ENCODE measurements at places on chromosomes 6 and 20. TPM values are rescaled to one million over a fixed set of nuclear protein-coding genes. Genes with fewer than 3 reads are reported as not detected.

Gene TREM1
- 1.4 TPM for total RNA-seq

Gene DDR1
- total RNA-seq, result 362 TPM

DNA sequence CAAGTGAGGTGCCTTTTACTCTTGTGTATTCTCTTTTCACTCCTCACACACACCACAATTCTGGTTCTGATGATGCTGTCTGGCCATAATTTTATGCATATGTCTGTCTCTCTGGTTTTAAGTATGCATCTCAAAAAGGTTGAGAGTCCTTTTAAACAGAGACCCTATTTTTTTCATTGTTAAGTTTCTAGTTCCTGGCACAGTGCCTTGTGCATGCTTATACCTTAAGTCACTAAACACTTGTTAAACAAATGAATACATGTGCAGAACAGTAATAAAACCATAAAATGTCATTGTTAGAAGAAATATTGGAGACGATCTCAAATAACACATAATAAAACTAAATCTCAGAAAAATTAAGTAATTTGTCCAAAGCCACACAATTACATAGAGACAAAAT, 7.9 kb downstream of the ROS1 start:
- H3K4me3 ChIP-seq, result no peak overlapping the region
- no peaks in the 10 kb centered on the region for H3K36me3 ChIP-seq
- no peaks in the 10 kb centered on the region for H3K27me3 ChIP-seq
- DNase-seq, result no peak
- no peaks in the 10 kb centered on the region for H3K4me1 ChIP-seq

DNA sequence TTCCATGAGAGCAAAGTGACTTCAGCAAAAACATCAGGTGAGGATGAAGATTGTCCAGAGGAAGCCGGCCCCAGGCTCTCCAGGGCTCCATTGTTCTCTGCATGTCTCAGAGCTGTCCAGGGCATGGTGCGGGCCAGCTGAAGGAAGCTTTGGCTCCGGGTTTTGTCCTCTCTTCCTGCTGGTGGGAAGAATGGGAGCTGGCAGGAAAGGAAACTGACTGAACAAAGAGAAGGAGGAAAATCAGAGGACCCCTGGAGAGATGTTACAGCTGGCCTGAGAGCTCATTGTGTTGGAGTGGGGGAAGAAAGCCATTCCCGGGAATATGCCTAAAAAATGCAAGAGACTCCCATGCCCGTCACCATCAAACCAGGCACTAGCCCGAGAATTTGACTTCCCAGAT, 27.1 kb downstream of the PRND start:
- no peaks in the 10 kb centered on the region for H3K4me1 ChIP-seq
- no peaks in the 10 kb centered on the region for H3K36me3 ChIP-seq
- H3K4me3 ChIP-seq, result no peak overlapping the region
- no peak for DNase-seq
- H3K27ac ChIP-seq, result no peak overlapping the region

DNA sequence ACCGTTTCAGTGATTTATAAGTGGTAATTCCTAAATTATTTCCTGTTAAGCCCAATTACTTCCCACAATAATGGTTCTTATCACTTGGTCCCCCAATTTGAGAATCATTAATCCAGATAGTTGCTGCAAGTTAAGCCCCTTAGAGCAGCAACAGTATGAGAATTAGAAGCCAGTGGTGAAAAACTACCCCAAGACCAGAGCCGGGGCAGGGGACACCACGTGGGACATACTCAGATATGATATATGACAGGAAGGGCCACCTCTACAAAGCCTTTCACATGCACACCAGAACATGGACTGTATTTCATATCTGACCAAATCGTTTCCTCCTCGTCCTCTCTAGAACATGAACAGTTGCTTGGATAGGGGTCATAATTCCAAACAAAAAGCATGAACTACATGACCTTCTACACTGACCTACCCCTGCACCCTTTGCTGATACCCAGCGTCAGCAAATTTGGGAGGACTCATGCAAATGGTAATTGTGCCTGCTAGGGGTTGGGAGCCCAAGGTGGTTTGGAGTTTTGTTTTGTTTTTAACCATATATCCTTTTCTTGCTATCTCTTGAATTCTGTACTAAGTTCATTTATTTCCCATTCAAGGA, 3.9 kb downstream of the JAG1 start:
- peaks cover 2% of the 10 kb centered on the region for H3K4me1 ChIP-seq
- peak overlapping the region; percentile 97 for H3K27ac ChIP-seq

DNA sequence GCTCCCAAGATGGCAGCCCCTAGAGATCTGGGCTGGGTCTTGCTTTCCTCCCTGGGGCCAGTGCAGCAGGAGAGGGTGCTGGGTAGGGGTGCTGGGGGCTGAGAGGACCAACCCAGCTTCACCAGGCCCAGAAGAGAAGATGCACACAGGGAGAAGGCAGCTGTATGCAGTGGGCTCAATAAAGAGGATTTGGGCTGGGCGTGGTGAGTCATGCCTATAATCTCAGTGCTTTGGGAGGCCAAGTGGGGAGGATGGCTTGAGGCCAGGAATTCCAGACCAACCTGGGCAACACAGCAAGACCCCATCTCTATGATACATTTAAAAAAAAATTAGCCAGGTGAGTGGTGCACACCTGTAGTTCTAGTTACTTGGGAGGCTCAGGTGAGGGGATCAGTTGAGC, 25.7 kb upstream of the EMILIN3 start:
- no peak overlapping the region for H3K4me3 ChIP-seq
- H3K27ac ChIP-seq, result no peak overlapping the region
- H3K27me3 ChIP-seq, result no peaks in the 10 kb centered on the region
- H3K36me3 ChIP-seq, result no peaks in the 10 kb centered on the region

DNA sequence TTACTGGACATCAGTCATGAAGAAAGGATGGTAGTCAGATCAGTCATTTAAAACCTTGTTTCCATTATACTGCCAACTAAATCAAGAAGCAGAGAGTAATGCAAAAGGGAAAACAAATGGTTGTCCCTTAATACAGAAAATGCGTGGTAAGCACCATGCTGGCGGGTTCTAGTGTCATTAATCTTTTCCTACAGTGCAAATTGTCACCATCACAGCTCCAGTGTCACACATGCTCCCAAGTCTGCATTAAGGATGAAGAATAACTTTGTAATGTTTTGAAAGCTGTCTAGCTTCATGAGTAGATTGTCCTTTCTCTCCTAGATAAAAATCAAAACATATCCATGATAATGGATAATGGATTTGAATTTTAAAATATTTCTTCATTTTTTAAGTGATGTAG, 735.6 kb downstream of the EPHA7 start:
- no peaks in the 10 kb centered on the region for H3K36me3 ChIP-seq
- no peak overlapping the region for H3K27ac ChIP-seq
- H3K4me3 ChIP-seq, result no peak overlapping the region

DNA sequence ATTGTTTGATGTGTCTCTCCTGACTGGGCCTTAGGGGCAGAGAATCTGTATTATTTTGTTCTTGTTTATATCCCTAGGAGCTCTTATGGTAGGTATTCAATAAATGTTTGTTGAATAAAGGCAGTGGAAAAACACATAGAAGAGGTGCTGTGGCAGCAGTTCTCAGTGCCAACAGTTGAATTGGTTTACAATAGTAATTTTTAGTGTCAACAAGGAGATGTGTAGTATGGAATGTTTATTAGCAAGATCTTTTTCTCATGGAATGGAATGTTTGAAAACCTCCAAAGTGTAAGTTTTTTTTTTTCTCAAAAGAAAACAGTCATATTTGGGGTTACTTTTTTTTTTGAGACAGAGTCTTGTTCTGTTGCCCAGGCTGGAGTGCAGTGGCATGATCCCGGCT, 28.0 kb downstream of the ASXL1 start:
- no peak for DNase-seq
- no peaks in the 10 kb centered on the region for H3K27me3 ChIP-seq
- H3K27ac ChIP-seq, result peak overlapping the region; percentile 20
- H3K4me1 ChIP-seq, result no peaks in the 10 kb centered on the region
- peaks cover 3% of the 10 kb centered on the region for H3K36me3 ChIP-seq
- H3K4me3 ChIP-seq, result no peak overlapping the region

DNA sequence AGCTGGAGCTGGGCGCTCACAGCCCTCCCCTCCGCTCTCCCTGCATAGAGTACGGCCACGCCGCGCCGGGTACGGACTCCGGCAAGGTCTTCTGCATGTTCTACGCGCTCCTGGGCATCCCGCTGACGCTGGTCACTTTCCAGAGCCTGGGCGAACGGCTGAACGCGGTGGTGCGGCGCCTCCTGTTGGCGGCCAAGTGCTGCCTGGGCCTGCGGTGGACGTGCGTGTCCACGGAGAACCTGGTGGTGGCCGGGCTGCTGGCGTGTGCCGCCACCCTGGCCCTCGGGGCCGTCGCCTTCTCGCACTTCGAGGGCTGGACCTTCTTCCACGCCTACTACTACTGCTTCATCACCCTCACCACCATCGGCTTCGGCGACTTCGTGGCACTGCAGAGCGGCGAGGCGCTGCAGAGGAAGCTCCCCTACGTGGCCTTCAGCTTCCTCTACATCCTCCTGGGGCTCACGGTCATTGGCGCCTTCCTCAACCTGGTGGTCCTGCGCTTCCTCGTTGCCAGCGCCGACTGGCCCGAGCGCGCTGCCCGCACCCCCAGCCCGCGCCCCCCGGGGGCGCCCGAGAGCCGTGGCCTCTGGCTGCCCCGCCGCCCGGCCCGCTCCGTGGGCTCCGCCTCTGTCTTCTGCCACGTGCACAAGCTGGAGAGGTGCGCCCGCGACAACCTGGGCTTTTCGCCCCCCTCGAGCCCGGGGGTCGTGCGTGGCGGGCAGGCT, 4.6 kb downstream of the KCNK15 start:
- no peak overlapping the region for H3K4me3 ChIP-seq
- no peak overlapping the region for H3K27ac ChIP-seq
- no peaks in the 10 kb centered on the region for H3K4me1 ChIP-seq

DNA sequence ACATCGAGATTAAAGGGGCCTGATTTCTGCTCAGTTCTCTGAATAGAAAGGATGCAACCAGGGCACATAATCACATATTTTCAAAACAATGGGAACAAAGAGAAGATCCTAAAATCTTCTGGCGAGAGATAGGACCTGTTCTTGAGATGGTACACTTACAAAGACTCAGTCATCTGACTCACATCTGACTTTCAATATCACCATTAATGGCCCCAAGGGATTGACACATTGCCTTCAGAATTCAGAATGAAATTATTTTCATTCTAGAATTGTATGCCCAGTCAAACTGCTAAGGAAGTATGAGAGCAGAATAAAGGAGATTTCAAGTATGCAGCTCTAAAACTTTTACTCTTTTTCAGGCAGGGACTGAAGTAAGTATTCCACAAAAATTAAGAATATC, 240.7 kb upstream of the POU3F2 start:
- no peaks in the 10 kb centered on the region for H3K4me1 ChIP-seq
- H3K4me3 ChIP-seq, result no peak overlapping the region
- H3K27me3 ChIP-seq, result no peaks in the 10 kb centered on the region
